ENCODE measurements at places on chromosomes 2 and 18.

GRCh38 chr2:212979799-212980198, 171.6 kb downstream of the IKZF2 start:
- no peak for DNase-seq

DNA sequence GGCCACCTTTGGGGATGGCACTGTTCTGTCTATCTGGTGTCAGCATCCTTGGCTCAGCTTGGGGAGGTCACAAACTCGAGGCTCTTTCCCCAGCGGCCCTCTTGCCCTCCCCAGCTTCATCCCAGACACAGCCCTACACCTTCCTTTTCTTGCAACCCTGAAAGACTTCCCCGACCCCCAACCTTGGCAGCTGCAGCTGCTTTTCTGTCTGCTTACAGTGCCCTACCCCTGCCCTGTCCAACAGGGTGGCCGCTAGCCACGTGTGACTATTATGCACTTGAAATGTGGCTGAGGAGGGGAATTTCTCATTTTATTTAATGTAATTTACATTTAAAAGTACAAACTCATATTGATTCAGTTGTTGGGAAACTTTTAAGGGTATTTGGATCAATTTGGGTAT, 41.3 kb downstream of the NGEF start:
- no peak for DNase-seq

DNA sequence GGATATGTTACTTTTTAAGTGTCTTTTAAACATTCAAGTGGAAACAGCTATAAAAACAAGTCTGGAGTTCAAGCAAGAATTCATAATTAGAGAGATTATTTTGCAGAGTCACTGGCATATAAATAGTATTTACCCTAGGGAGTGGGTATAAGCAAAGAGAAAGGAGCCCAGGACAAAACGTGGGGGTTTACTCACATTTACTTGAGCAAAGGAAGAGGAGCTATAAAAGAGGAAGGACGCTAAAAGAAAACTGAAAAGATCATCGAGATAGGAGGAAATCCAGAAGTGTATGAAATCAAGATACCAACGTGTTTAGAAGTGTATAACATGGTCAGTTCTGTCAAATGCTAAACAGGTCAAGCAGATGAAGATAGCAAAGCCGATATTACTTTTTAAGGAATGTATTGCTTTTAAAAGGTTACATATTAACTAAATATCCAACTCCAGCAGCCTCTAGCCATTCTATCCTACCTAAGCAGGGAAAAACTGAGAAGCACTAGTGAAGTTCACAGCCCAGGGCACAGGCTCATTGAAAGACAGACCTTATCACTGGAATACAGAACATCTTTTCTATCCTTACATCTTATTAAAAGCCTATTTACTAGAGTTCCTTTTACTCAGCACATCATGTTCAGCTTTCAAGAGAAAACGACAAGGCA, 8.6 kb downstream of the KANSL1L start:
- no peak for DNase-seq

GRCh38 chr2:74860521-74860920, 26.6 kb downstream of the HK2 start:
- no peak for DNase-seq

DNA sequence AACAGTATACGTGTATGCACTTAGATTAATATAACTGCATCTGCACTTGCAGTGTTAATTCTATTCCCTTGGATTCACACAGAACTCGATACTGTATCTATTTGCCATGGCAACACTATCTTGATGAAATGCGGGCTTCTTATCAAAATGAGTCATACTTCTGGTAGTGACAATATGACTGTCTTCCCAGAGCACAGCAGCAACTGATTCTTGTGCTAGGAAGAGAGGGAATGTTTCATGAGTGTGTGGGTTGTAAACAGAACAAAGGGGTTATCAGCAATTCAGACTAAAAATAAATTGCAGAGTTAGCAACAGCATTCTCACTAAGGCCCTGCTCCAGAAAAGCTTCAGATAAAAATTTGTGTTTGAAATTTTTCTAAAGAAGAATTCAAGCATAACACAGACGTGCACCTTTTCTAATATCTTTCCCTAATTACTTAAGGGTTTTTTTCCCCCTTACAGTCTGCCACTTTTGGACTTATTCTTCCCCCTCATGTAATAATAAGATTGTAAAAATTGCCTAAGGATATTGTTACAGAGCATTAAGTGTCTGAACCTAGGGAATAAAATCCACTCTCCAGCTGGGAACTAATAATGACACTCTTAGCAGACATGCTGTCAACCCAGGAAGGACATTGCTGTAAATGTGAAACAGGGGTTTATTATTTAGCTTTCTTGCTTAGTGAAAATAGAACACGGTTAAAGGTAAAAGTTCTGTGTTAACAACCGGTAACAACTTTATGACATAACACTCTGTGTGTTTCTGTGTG, 99.9 kb upstream of the SLC38A11 start:
- no peak for DNase-seq

DNA sequence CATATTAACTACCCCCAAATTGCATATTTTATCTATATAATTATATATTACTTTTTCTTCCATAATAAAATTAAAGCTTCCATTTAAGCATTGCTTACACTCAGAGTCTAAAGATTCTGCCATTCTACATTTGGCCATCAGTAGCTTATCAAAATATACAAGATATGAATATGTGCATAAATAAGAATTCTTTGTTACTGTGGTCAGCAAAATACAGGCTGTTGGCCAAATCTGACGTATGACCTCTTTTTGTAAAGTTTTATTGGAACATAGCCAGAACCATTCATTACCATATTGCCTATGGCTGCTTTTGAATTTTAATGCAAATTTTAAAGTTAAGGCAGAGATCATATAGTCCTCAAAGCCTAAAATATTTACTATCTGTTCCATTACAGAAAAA, 643.9 kb upstream of the VRK2 start:
- DNase-seq, result no peak

- no peak for DNase-seq
These were observed 78.5 kb downstream of the XDH start for GRCh38 chr2:31335921-31336585.

DNA sequence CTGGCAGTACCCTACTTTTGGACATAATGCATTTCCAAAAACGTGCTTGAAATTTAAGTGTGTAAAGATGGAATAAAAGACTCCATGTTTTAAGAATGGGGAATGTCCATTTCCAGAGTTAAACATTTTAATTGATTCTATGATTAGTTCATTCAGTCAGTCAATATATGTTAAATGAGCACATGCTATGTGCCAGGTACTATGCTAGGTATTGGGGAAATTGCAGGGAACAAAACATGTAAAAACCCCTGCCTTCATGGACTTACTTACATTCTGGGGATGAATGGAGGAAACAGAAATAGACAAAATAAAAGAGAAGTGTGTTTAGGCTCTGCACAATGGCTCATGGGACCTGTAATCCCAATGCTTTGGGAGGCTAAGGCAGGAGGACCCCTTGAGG, 288.6 kb downstream of the MTX2 start:
- DNase-seq, result no peak

DNA sequence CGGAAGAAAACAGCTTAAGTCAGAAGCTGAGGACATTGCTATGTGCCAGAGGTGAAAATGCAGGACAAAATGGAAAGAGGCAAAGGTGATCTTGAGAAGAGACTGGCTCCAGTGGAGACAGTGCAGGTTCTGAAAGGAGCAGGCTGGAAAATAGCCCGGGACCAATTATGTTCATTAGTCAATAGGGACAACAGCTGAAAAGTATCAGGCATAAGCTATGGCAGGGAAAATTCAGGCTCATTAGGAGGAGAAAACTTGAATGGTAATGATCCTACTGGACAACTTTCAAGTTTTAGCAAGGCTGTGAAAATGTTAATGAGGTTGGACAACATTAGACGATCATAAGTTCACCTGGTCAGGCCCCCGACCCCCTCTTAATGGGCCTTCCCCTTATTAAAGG, 60.2 kb downstream of the GALNT14 start:
- no peak for DNase-seq

GRCh38 chr2:239388236-239389151, 12.3 kb downstream of the HDAC4 start:
- no peak for DNase-seq

DNA sequence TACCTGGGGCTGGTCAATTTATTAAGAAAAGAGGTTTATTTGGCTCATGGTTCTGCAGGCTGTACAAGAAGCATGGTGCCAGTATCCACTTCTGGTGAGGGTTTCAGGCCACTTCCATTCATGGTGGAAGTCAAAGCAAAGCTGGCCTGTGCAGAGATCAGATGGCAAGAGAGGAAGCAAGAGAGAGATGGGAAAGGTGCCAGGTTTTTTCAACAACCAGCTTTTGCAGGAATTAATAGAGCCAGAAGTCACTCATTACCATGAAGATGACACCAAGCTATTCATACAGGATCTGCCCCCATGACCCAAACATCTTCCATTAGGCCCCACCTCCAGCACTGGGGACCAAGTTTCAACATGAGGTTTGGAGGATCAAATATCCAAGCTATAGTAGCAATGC, 56.8 kb upstream of the ST3GAL5 start:
- DNase-seq, result no peak

DNA sequence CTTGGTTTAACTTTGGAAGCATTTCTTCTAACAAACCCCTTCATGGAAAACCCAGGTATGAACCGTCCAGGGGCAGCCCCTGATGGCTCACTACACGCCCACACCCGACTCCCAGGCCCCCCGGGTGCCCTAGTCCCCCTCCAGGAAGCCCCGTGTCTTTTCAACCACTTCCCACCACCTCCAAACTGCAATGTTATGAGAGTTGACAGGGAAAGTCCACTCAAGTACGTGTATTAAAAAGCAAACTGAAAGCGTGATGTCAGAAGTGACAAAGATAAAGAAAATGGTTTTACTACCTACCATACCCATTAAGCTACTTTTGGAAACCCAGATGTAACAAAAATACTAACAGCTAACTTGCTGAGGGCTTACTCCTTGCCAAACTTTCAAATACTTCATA, 51.5 kb downstream of the L3MBTL4 start:
- no peak for DNase-seq

GRCh38 chr18:13165636-13166423, 52.7 kb upstream of the LDLRAD4 start:
- peak; percentile 69 for DNase-seq

- DNase-seq, result no peak
These were observed 203.7 kb upstream of the DLGAP1 start for GRCh38 chr18:4658804-4659203.

GRCh38 chr2:190119257-190119656, 56.7 kb upstream of the MSTN start:
- peak; percentile 60 for DNase-seq

DNA sequence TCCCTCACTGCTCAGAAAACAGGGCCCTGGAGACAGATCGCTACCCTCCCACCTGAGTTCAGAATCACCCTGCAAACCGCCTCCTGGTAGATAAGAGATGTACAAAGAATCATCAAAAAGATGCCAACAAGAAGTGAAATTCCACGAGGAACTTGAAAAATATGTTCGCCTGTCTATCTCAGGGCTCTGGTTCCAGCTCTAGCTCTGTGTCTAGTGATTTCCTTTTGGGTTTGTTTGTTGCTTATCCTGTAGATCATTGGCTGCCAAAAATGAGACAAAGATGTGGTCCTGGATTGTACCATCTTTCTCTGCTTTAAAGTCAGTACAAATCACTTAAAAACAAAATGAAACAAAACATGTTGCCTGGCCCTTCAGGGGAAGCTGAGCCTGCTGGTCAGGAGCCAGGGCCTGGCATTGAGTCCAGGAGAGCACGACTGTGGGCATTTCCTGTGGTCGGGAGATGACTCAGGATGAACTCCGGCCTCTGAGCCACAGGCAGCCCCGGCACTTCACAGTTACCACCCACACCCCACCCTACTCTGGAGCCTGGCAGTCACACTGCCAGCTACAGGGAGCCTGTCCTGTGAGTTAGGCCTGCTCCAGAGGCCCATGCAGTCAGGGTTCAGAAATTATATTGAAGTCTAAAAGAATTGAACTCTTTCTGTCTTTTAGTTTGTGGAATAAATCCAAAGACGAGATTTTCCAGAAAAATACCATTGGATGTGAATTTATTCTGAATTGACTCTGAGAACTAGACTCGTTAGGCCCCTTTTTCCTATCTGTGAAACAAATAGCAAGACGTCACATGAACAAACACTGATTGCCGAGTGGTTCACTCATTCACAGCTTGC, 8.0 kb upstream of the ITGB6 start:
- no peak for DNase-seq

GRCh38 chr2:70534183-70534836, 19.3 kb downstream of the TGFA start:
- no peak for DNase-seq

- no peak for DNase-seq
These were observed 172.7 kb upstream of the FHL2 start for GRCh38 chr2:105571445-105571987.

- no peak for DNase-seq
These were observed 165.7 kb upstream of the KCNJ3 start for GRCh38 chr2:154532763-154533162.

DNA sequence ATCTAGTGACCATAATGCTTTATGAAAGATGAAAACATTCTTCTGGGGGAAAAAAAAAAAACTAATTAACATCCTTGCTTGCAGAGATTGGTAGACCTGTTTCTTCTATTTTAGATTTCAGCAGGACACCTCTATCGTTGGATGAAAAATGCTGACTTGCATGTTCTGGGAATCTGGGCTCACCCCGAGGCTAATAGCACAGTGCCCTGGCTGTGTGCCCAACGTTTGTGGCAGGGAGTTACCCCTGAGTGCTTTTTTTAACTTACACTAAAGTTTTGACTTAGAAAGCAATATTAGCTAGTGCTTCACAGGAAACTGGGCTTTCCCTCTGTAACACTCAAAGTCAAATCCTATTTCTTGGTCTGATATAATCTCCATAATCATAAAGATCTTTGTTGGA, 233.2 kb downstream of the SLC8A1 start:
- no peak for DNase-seq

- no peak for DNase-seq
These were observed 500.4 kb downstream of the GALR1 start for GRCh38 chr18:77750006-77750405.

DNA sequence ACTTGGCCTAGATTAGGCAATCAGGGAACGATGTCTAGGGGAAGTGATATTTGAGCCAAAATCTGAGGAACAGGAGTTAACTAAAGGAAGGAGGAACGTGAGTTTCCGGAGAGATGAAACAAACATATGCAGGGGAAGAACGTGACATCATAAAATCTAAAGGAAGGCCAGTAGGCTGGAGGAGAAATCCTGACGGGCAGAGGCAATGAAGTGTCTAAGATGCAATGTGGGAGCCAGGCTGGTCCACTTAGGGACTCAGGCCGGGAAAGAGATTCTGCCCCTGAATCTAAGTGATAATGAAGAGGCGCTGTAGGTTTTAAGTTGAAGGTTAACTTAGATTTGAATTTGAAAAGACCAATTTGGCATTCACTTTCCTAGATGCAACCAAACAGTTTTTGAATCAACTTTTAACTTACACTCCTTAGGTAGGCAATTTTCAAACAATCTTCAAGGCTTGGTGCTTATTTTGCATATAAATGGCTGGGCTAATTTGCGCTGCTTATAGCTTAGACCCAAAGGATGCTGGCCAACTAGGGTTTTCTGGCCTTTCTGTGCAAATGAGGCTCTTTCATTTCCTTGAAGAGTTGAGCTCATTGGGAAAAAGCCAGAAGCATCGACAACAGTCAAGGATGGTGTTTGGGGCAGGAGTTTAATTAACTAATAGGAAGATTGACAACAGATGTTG, 221.7 kb downstream of the SOX11 start:
- no peak for DNase-seq
